Cerebellar cortex (tissue), 1 donor: ENCODE measurements at places on chromosomes 11 and 22.
A peak's percentile ranks its signal among the peaks of the same experiment; 100 is the strongest.

DNA sequence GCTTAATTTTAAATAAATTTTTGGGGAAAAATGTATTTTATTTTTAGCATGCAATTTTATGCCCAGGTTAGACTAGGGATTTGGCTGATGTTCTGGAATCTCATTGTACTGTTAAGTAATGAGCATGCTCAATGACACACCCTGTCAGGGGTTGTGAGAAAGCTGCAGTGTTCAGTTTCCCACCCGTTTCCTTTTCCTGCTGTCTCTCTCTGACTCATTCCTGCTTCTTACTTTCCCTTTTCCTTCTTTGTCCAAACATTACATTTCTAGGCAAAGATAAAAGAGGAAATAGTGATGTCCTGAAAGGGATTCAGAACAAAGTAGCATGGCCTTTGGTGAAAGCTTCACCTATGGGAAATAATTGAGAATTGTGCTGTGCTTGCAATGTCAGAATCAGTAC, 22.7 kb downstream of the OOSP3 start:
- DNase-seq: no peak

GRCh38 chr11:114346709-114347141, 50.5 kb downstream of the NNMT start:
- DNase-seq: no peak

DNA sequence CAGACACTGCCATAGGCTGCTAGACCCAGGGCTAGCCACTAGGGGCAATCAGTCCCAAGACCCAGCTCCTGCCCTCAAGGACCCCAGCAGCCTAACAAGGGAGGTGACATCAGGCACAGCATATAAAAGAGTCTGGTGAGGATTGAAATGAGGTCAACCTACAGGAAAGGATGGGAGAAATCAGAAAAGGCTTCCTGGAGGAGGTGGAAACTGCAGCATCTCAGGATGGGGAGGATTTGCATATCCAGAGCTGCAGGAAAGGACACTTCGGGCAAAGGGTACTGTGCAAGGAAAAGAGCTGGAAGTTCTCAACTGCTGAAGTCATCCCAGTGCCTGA, 2.9 kb upstream of the ARFGAP2 start:
- DNase-seq: peak; percentile 59

- no peak for DNase-seq
These were observed 1377.4 kb downstream of the BRD1 start for GRCh38 chr22:48450188-48450825.

- DNase-seq: no peak
These were observed 86.5 kb upstream of the GALNT18 start for GRCh38 chr11:11708256-11708655.

GRCh38 chr11:82738091-82738490, 4.4 kb upstream of the FAM181B start:
- no peak for DNase-seq

DNA sequence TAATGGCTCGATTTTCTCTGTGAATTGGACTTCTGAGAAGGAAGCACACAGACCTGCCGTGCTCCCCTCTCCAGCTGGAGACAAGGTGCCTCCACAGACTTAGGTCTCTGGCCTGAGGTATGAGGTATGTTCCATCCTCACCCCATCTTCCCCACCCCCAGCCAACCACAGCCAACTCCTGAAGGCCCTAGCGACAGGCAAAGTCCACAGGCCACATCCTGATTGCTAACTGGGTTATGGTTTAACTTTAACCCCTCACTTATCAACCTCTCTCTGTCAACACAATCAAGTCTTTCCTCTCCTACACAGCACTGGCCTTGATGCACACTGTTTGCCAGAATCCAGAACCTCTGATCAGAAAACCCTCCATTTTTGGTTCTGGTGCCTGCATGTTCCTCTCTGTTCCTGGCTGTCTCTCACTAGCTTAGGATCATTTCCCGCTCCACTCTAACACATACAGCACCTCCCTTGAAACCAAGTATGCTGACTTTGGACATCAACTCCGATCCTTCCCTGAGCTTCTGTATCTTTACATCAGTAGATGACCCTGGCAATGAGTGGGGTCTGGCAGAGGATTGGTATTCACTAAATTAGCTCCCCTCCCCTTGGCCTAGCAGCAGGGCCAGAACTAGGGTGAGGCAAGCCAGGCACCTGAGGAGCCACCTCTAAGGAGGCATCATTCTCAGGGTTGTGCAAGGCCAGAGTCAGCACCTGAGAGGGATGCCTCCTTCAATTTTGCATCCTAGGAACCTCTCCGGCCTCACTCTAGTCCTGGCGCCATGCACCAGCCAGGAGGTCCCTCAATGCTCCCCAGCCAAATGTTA, 22.0 kb downstream of the JAML start:
- no peak for DNase-seq

DNA sequence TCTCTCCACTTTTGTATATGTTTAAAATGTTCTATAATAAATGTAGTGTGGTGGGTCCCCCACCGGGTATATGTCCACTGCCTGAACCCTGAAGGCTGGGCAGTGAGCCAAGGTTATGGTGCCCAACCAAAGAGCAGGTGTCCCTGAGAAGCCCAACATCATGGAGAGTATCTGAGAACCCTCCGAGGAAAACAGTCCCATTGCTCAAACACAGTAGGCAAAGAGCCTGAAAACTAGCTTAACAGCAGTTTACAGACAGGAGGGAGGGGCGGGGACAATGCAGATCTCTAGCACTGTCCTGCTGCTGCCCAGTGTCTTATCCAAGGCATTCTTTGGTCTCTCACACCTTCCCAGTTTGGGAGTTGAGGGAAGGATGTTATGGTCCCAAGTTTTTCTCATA, 91.0 kb downstream of the TMPRSS5 start:
- no peak for DNase-seq
